HCT116 (cell line): ENCODE measurements at places on chromosomes 16 and 17. TPM values are rescaled to one million over a fixed set of nuclear protein-coding genes. Genes with fewer than 3 reads are reported as not detected.

DNA sequence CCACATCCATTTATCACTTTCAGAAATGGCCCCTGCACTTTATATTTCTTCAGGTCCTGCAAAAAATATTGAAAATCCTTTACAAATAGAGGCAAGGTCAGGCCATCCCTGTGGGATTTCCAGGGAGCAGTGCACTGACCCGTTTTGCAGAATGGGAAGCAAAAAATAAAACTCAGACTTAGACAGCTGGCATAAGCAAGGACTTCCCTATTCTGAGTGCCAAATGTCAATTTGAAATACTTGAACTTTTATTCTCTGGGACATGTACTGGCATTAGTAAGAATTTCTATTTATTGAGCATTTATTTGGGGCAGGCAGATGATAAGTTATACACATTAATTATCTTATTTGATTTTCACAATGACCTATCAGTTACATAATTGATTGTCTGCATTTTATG lies 32.4 kb downstream of the PRKCB start:
- H3K27me3 ChIP-seq = peaks cover 40% of the 10 kb centered on the region
- DNase-seq = no peak
- no peak overlapping the region for H3K4me3 ChIP-seq
- H3K27ac ChIP-seq = no peak overlapping the region
- no peaks in the 10 kb centered on the region for H3K4me1 ChIP-seq

- no peaks in the 10 kb centered on the region for H3K36me3 ChIP-seq
- no peak for DNase-seq
- H3K4me3 ChIP-seq = no peak overlapping the region
- peaks cover 5% of the 10 kb centered on the region for H3K4me1 ChIP-seq
- no peaks in the 10 kb centered on the region for H3K27me3 ChIP-seq
- no peak overlapping the region for H3K27ac ChIP-seq
These were observed 3.5 kb upstream of the KATNB1 start for GRCh38 chr16:57732037-57732436.

- peak within 1 kb of the TSS; percentile 52 for H3K4me3 ChIP-seq
- peak within 1 kb of the TSS; percentile 85 for H3K27ac ChIP-seq
- DNase-seq = no peak
- H3K27me3 ChIP-seq = no peaks in the 10 kb centered on the region
These were observed at the start of gene CACNB1 for GRCh38 chr17:39197380-39198185. Gene CACNB1 (minus strand): TSS chr17:39197669. CDS start chr17:39197495, 174 bp downstream.

DNA sequence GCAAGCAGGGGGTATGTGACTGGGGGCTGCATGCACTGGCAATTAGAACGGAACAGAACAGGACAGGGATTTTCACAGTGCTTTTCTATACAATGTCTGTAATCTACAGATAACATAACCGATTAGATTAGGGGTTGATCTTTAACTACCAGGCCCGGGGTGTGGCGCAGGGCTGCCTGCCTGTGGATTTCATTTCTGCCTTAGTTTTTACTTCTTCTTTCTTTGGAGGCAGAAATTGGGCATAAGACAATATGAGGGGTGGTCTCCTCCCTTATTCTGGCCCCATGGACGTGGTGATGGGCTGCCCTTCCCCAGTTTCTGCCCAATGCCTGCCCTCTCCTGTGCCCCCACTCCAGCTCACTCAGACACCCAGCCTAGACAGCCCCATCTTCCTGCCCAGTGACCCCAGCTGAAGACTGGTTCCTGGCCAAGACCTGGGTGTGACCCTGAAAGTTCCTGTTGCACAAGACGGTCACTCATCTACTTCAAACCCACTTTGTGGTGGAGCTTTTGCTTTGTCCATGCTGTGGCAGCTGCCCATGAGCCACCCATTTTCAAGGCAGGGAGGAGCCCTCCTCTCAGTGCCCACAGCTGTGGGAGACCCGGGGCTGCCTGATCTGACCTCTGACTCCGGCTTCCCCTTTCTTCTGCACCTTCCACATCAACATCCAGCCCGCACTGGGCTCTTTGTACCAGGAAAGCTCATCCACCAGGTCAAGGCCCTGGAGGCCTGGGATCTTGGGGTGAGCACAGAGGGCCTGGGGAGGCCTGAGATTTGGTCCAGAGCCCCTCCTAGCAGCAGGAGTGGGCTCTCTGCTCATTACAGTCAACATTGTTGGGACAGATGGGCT lies 18.6 kb downstream of the ALOX12B start:
- H3K4me1 ChIP-seq = peaks cover 9% of the 10 kb centered on the region; the same call in 1 of the 2 replicates
- H3K36me3 ChIP-seq = no peaks in the 10 kb centered on the region
- DNase-seq = no peak
- no peak overlapping the region for H3K27ac ChIP-seq
- H3K27me3 ChIP-seq = peaks cover 3% of the 10 kb centered on the region; the same call in 1 of the 2 replicates

DNA sequence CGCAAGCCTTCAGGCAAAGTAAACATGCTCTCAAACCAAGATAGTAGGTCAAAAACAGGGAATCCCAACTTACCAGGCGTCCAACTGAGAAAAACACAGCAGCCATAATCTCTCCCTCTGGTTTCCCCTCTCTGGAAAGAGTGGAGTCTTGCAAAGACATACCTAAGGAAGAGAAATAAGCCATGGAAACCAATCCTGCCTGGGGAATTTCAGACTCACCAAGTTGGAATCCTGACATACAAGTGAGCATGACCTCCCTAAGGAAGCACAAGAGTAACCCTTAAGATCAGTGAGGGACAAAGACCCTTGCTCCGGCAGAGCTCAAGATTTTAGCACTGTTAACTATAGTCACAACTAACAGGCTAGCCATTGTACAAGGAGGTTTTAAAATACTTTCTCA lies 4.1 kb downstream of the ZNF624 start:
- no peaks in the 10 kb centered on the region for H3K27me3 ChIP-seq
- DNase-seq = no peak
- H3K4me3 ChIP-seq = no peak overlapping the region
- H3K27ac ChIP-seq = no peak overlapping the region
- H3K36me3 ChIP-seq = no peaks in the 10 kb centered on the region

- no peaks in the 10 kb centered on the region for H3K36me3 ChIP-seq
- H3K4me3 ChIP-seq = peak overlapping the region; percentile 83
- no peaks in the 10 kb centered on the region for H3K27me3 ChIP-seq
- H3K4me1 ChIP-seq = peaks cover 31% of the 10 kb centered on the region
- peak overlapping the region; percentile 99 for H3K27ac ChIP-seq
- DNase-seq = no peak
These were observed 3.0 kb downstream of the BAHCC1 start for GRCh38 chr17:81398176-81398831.

GRCh38 chr16:69619514-69619913 lies 53.7 kb downstream of the NFAT5 start:
- H3K36me3 ChIP-seq = peaks cover 13% of the 10 kb centered on the region; the same call in 1 of the 2 replicates
- H3K27ac ChIP-seq = no peak overlapping the region
- H3K27me3 ChIP-seq = no peaks in the 10 kb centered on the region
- H3K4me1 ChIP-seq = no peaks in the 10 kb centered on the region
- H3K4me3 ChIP-seq = no peak overlapping the region

DNA sequence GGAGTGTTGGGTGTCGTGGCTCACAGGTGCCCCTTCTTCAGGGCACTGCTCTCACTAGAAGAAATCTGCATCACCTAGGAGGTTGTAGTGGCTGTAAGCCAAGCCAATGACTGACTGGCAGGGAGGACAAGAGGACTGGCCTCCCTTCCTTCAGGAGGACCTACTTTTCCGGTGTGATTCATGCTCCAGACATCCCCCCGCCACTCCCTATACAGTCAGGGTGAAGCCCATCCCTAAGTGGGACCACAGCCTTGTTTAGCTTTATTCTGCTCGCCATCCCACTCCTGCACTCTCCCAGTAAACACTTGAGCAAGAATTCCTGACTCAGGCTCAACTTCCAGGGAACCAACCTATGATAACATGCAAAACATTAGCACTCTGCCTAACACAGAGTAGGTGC lies 67.0 kb downstream of the PLCG2 start:
- peaks cover 6% of the 10 kb centered on the region; the same call in 1 of the 2 replicates for H3K4me1 ChIP-seq
- DNase-seq = no peak
- no peak overlapping the region for H3K4me3 ChIP-seq
- no peaks in the 10 kb centered on the region for H3K36me3 ChIP-seq
- H3K27me3 ChIP-seq = no peaks in the 10 kb centered on the region
- no peak overlapping the region for H3K27ac ChIP-seq

DNA sequence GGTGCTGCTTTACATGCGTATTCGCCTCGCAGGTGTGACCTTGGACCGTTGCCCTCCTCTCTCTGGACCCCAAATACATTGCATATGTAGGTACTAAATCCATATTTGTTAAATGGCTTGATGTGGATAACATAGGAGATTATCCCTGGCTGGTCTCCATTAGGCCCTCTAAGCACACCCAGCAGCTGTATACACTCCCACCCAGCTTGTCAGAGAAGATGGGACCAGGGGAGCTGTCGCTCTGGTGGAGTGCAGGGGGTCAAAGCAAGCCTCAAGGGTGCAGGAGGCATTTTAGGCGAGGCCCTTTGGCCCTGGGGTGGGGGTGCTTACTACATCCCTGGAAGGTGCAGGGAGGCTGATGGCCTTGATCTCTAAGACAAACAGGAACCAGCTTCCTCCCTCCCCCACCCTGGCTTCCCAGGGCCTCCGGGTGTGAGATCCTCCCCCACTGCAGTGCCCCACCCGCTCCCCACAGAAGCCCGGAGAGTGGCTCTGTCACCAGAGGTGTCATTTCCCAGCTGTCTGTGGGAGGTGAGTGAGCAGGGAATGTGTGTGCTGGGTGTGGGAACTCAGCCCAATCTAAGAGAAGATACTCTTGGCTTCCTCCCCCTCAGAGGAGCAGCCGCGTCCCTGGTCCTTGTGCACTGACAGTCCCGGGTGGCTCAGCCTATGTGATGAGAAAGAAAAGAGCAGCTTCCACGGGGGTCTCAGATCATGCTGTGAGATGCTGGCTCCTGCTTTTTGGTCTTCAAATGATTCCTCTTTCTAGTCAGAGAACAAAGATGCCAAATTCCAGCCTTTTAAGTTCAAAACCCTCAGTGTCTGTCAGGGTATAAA lies 1.4 kb upstream of the VAMP2 start:
- peak overlapping the region; percentile 15 for H3K4me3 ChIP-seq
- peaks cover 50% of the 10 kb centered on the region for H3K4me1 ChIP-seq
- peaks cover 4% of the 10 kb centered on the region; the same call in 1 of the 2 replicates for H3K36me3 ChIP-seq
- no peaks in the 10 kb centered on the region for H3K27me3 ChIP-seq

DNA sequence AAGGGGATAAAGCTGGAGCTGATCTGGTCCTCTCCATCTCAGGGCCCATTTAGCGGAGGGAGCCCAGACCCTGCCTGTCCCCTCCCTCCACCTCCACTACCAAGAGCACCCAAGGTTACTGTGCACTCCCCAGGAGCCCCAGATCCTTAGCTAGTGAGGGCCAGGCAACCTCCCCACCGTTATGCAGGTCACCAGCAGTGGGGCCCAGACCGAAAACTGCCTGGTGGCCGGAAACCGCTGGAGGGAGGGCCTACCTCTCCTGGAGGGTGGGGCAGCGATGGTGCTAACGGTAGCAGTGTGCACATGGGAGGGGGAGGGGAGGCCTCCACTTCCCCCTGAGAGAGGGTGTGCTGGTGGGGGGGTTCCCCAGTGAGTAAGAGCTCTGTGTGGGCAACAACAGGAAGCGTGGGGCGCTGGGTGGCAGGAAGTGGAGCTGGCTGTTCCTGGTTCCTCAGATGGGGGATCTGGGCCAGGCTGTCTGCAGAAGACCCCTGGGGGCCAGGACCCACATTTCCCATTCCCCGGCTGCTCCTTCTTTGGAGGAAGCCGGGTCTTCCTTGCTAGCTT lies 4.4 kb downstream of the FMNL1 start:
- no peak for DNase-seq
- H3K27ac ChIP-seq = no peak overlapping the region
- peaks cover 25% of the 10 kb centered on the region for H3K4me1 ChIP-seq
- H3K27me3 ChIP-seq = no peaks in the 10 kb centered on the region
- H3K4me3 ChIP-seq = no peak overlapping the region
- no peaks in the 10 kb centered on the region for H3K36me3 ChIP-seq

DNA sequence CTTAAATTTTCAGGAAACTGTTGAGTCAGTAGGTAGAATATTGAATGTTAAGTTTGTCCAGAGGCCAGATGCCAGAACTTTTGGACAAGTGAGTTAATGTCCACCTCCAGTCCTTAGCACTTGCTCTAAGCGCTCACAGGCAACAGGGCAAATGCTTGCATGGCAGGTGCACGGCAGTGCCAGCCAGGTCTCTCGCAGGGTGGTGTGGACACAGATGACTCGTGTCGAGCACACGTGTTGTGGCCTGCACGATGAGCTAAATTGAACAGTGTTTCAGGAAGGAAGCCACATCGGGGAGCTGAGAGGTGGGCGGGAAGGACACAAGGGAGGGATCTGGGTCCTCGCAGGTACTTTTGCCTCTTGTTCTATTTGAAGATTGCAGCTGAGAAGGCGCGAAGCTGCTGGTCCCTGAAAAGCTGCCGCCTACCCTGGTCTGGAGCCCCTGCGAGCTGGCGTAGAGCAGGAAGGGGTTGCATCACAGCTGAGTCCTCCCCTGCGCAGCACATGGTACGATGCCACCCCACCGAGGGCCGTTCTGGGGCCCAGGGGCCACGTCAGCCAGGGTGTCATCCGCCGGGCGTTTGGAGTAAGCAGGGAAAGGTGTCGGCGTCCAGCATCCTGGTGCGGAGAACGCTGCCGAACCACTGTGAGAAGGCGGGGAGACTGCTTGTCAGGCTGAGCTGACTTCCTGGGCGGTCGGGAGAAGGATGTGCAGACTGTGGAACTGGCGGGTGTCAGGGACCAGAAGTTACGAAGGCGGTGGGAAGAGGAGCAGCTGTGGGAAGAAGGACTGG lies 6.3 kb downstream of the RAB40C start:
- peaks cover 3% of the 10 kb centered on the region; the same call in 1 of the 2 replicates for H3K36me3 ChIP-seq
- DNase-seq = no peak
- H3K4me3 ChIP-seq = no peak overlapping the region
- H3K27me3 ChIP-seq = no peaks in the 10 kb centered on the region

- no peak overlapping the region for H3K4me3 ChIP-seq
- H3K4me1 ChIP-seq = no peaks in the 10 kb centered on the region
- no peak overlapping the region for H3K27ac ChIP-seq
These were observed 20.9 kb downstream of the CMIP start for GRCh38 chr16:81465375-81465943.

DNA sequence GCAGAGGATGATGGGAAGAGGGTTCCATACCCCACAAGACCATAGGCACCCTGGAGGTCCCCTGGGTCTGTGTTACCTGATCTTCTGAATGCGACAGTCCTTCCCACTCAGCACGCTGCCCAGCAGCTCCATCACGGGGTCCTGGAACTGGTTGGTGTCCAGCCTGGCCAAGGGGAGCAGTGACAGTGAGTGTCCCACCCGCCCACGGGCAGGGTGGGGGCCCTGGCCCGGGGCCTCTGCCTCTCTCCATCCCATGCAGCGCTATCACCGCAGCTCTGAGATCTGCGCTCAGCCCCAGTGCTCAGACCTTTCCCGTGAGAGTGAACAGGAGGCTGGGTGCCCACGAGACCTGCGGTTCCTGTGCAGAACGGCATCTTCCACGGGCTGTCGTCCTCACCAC lies 15.6 kb downstream of the NLRC3 start:
- DNase-seq = no peak
- H3K27me3 ChIP-seq = no peaks in the 10 kb centered on the region
- no peaks in the 10 kb centered on the region for H3K4me1 ChIP-seq
- H3K4me3 ChIP-seq = no peak overlapping the region

GRCh38 chr17:36616061-36617029 lies 15.0 kb downstream of the MRM1 start:
- no peaks in the 10 kb centered on the region for H3K36me3 ChIP-seq
- no peak overlapping the region for H3K27ac ChIP-seq
- H3K4me3 ChIP-seq = no peak overlapping the region
- no peaks in the 10 kb centered on the region for H3K27me3 ChIP-seq
- no peaks in the 10 kb centered on the region for H3K4me1 ChIP-seq

GRCh38 chr17:81163703-81164370 lies 1.5 kb upstream of the PVALEF start:
- DNase-seq = no peak
- no peak overlapping the region for H3K27ac ChIP-seq
- no peak overlapping the region for H3K4me3 ChIP-seq
- no peaks in the 10 kb centered on the region for H3K36me3 ChIP-seq
- H3K27me3 ChIP-seq = no peaks in the 10 kb centered on the region
- no peaks in the 10 kb centered on the region for H3K4me1 ChIP-seq

The CMTR2 gene
- 26.8 TPM for total RNA-seq

The SLFN12 gene
- not detected for total RNA-seq

The OTOA gene
- total RNA-seq = not detected

The UNC13D gene
- 20.2 TPM for total RNA-seq
